ENCODE measurements at places on chromosomes 3 and 15. TPM values are rescaled to one million over a fixed set of nuclear protein-coding genes. Genes with fewer than 3 reads are reported as not detected.

Gene FBXO40
- not detected for total RNA-seq

Gene DYNLT2B
- total RNA-seq = 4.5 TPM

Gene CAPN3
- total RNA-seq = 8.2 TPM

Gene DNASE1L3
- 0.53 TPM for total RNA-seq

Gene TEX55
- total RNA-seq = not detected

Gene GRM7
- total RNA-seq = not detected

Gene CCR8
- total RNA-seq = 1.3 TPM

Gene ZNF717
- 5.2 TPM for total RNA-seq

GRCh38 chr15:87758794-87759418, 497.6 kb downstream of the NTRK3 start:
- H3K27ac ChIP-seq = no peak overlapping the region
- no peaks in the 10 kb centered on the region for H3K27me3 ChIP-seq
- H3K4me3 ChIP-seq = no peak overlapping the region
- peaks cover 11% of the 10 kb centered on the region for H3K4me1 ChIP-seq
- no peak for DNase-seq

GRCh38 chr15:52652984-52653383, 26.2 kb downstream of the ATOSA start:
- no peaks in the 10 kb centered on the region for H3K27me3 ChIP-seq
- peaks cover 53% of the 10 kb centered on the region for H3K36me3 ChIP-seq
- no peaks in the 10 kb centered on the region for H3K4me1 ChIP-seq
- DNase-seq = no peak

- no peaks in the 10 kb centered on the region for H3K27me3 ChIP-seq
- H3K4me1 ChIP-seq = peaks cover 5% of the 10 kb centered on the region
- no peak for DNase-seq
- no peak overlapping the region for H3K27ac ChIP-seq
- H3K4me3 ChIP-seq = no peak overlapping the region
These were observed 7.1 kb upstream of the ST6GAL1 start for GRCh38 chr3:186923241-186923640.

- H3K4me1 ChIP-seq = no peaks in the 10 kb centered on the region
- H3K27ac ChIP-seq = no peak overlapping the region
- H3K27me3 ChIP-seq = no peaks in the 10 kb centered on the region
- no peak for DNase-seq
These were observed 91.5 kb upstream of the FAM174B start for GRCh38 chr15:92747047-92747446.

DNA sequence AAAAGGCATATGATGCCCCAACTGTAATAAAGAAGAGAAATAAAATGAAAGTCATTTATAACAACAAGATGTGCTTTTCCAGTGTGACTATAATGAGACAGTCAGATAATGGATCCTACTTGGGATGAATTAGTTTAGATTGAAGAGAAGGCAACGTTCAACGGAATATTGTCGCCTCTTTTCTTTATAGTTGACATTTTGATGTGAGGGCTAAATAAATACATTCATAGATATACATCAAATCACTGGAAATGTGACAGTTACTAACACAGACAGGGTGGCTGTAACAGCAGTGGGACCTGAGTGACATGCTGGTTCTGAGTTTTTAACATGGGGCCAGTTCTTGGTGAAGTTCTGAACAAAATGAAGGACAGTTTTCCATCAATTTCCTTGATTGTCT, 61.1 kb upstream of the ATP2B2 start:
- DNase-seq = no peak
- no peak overlapping the region for H3K27ac ChIP-seq

- no peaks in the 10 kb centered on the region for H3K4me1 ChIP-seq
- no peaks in the 10 kb centered on the region for H3K27me3 ChIP-seq
- H3K4me3 ChIP-seq = peak overlapping the region; percentile 19
- DNase-seq = no peak
- no peak overlapping the region for H3K27ac ChIP-seq
These were observed 210.2 kb downstream of the ADAMTS17 start for GRCh38 chr15:100131321-100132224.

- H3K4me1 ChIP-seq = no peaks in the 10 kb centered on the region
- no peak overlapping the region for H3K4me3 ChIP-seq
- H3K27me3 ChIP-seq = no peaks in the 10 kb centered on the region
- peaks cover 78% of the 10 kb centered on the region for H3K36me3 ChIP-seq
These were observed 35.0 kb downstream of the MLH1 start for GRCh38 chr3:37028329-37028728.

DNA sequence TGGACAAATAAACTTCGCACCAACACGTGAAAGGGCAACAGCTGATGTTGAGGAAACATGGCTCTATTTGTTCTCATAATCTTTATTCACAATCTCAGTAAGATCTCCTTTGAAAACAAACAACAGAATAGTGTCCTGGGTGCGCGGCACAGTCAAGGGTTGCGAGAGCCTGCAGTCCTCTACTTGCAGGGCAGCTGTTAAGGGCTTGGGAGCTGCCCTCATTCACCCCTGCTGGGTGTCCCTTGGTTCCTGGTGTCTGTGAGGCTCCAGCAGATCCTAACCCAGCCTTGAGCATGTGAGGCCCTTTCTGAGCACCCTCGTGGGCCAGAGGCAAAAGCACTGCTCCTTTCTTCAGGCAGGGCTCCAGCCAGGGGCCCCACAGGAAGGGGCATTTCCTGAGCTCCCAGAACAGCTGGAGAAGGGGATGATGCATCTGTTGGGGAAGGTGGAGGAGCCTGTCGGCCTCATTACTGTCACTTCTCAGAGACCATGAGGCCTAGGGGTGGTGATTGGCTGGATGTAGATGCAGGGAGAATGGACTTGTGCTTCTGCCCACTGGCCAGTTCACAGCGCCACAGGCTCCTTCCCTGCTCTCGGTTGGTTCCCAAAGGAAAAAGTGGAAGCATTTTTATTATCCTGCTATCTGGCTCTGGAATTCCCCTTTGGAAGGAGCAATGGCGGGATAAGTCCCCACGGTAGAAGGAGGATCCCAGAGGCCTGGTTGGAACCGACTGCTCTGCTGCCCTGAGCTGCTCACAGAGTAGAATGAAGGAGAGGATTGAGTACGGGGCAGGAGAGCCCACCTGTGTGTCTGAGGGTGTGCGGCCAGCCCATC, 51.9 kb upstream of the KLF13 start:
- H3K27me3 ChIP-seq = no peaks in the 10 kb centered on the region
- no peak for DNase-seq
- no peaks in the 10 kb centered on the region for H3K36me3 ChIP-seq
- H3K27ac ChIP-seq = no peak overlapping the region

DNA sequence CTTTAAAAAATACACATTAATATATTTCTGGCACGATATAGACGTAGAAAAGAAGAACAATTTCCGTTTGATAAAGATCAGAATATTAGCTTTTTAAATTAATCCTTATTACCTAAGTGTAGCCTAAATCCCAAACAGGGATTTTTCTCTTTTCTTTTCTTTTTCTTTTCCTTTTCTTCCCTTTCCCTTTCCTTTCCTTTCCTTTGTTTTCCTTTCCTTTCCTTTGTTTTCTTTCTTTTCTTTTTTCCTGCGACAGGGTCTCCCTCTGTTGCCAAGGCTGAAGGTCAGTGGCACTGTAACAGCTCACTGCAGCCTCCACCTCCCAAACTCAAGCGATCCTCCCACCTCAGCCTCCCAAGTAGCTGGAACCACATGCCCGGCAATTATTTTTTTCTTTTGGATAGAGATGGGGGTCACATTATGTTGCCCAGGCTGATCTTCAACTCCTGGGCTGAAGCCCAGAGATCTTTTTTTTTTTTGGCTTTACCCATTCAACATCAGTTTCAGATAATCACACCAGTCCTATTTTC, 1.8 kb upstream of the USF3 start:
- no peaks in the 10 kb centered on the region for H3K27me3 ChIP-seq
- H3K27ac ChIP-seq = peak overlapping the region; percentile 57
- peaks cover 3% of the 10 kb centered on the region for H3K36me3 ChIP-seq

DNA sequence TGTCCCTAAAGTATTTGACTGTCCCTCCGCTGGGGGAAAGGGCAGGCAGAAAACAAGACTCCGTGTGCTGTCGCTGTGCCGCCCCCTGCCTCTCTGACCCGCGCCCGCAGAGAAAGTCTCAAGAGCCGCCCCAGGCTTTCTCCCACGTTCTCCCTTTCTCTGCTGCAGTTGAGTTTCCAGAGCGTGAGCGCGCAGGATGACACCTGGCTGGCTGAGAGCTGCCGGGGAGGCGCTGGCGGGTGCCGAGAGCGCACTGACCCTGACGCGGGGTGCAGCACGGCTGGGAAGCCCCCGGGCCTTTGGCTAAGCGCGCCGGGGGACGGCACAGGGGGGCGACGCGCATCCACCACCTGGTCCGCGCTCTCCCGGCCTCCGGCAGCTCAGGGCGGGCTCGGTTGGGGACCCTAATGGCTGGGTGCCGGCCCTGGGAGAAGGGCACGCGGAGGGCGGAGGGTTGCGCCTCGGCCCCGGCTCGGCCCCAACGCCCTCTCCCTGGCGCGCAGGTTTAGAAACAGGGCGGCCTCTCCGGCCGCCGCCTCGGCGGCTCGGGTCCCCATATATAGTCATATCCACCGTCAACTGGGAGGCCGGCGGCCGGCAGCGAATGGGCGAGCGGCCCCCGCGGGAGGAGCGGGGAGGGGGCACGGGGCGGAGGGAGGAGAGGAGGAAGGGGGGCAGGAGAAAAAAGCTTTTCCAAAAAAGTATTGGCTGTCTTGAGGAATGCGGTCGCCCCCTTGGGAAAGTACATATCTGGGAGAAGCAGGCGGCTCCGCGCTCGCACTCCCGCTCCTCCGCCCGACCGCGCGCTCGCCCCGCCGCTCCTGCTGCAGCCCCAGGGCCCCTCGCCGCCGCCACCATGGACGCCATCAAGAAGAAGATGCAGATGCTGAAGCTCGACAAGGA, at the start of gene TPM1:
TSS of gene TPM1 (plus strand) at position 774 of the 903 bp plus-strand sequence. CDS start at position 857, 83 bp downstream.
- H3K36me3 ChIP-seq = no peaks in the 10 kb centered on the region
- H3K4me1 ChIP-seq = peaks cover 23% of the 10 kb centered on the region
- H3K27me3 ChIP-seq = peaks cover 50% of the 10 kb centered on the region
- H3K4me3 ChIP-seq = no peak within 1 kb of the TSS
- peak; percentile 18 for DNase-seq

- peaks cover 4% of the 10 kb centered on the region for H3K4me1 ChIP-seq
- no peak for DNase-seq
- no peaks in the 10 kb centered on the region for H3K36me3 ChIP-seq
- no peak overlapping the region for H3K4me3 ChIP-seq
- no peak overlapping the region for H3K27ac ChIP-seq
- H3K27me3 ChIP-seq = peaks cover 20% of the 10 kb centered on the region
These were observed 154.1 kb upstream of the GOLIM4 start for GRCh38 chr3:168249550-168250414.

DNA sequence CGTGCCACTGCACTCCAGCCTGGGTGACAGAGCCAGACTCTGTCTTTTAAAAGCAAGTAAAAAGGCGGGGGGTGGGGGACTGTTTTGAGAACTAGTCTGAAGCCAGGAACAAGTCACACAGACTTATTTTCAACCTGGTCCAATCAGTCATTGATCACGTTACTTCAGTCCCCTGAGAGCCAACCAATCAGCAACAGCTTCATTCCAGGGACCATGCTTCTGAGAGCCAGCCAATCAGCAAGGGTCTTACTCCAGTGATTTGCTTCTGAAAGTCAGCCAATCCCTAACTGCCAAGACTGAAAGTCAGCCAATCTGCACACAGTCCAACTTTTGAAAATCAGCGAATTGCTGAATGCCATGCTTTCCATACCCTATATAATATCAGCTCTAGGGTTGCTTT, 48.6 kb upstream of the C15orf39 start:
- DNase-seq = no peak
- H3K27ac ChIP-seq = no peak overlapping the region
- H3K4me3 ChIP-seq = no peak overlapping the region
- H3K27me3 ChIP-seq = no peaks in the 10 kb centered on the region
- no peaks in the 10 kb centered on the region for H3K36me3 ChIP-seq

DNA sequence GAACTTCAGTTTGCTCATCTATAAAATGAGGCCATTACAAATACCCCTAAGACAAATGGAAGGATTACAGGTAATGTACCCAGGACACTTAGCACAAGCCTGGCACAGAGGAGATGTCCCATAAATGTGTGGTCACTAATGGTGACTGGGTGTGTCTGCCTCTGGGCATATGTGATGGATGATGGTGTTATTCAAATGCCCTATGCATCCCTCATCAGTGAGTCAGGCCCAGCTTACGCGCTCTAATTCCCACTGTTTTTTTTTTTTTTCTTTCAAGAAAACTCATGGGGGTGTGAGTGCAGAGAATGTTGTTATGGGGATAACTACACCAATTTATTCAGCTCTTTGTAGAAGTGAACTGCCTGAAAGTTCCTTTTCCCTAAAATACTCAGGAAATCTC, 23.6 kb upstream of the KIF23 start:
- H3K36me3 ChIP-seq = no peaks in the 10 kb centered on the region
- H3K4me3 ChIP-seq = no peak overlapping the region

GRCh38 chr3:113867506-113867905, 28.9 kb downstream of the GRAMD1C start:
- H3K27me3 ChIP-seq = peaks cover 2% of the 10 kb centered on the region
- H3K4me1 ChIP-seq = no peaks in the 10 kb centered on the region
- H3K27ac ChIP-seq = no peak overlapping the region
- no peak overlapping the region for H3K4me3 ChIP-seq
- no peak for DNase-seq

- no peaks in the 10 kb centered on the region for H3K36me3 ChIP-seq
- H3K4me3 ChIP-seq = no peak overlapping the region
- no peaks in the 10 kb centered on the region for H3K27me3 ChIP-seq
- no peak overlapping the region for H3K27ac ChIP-seq
- no peaks in the 10 kb centered on the region for H3K4me1 ChIP-seq
These were observed 216.9 kb upstream of the CDIN1 start for GRCh38 chr15:36362509-36362915.

DNA sequence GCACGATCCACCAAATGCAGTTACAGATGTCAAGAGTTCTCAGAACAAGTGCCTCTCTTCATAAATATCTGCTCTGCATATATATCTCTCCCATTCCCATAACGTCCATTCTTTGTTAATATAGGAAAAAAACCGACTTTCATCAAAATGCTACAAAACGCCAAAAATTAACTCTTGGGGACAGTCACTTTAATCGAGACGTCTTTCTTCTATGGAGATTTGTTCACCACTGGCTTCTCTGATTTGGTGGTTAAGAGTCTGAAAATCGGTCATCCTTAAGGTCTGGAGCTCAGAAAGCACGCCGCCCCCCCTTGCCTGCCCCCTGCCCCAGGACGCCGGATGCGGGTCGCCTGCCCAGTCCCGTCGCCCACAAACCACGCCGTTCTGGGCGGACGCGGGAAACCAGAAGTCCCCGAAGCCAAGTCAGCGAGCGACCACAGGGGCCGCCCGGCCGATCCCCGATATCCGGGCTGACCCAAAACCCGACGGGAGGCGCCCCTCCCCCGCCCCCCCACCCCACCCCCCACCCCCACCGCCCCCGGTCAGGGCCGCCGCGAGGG, 252.7 kb downstream of the TJP1 start:
- H3K27me3 ChIP-seq = peaks cover 30% of the 10 kb centered on the region
- H3K4me3 ChIP-seq = no peak overlapping the region
- H3K4me1 ChIP-seq = peaks cover 2% of the 10 kb centered on the region

DNA sequence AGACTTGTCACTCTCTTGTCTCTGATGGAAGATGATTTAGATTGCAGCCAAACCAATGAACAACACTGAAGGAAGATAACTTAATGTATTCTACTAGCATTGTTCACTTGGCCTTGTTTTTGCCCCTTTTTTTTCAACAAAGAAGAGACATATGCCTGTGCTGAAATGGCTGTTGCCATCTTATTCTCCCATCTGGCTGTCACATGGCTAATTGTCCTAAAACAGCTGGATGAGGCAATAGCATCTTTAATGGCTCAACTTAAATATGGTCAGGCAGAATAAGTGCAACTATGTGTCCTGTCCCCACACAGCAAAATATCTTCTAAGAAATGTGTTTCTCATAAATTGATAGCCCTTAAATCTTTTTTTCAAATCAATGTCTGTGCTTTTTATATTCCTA, 576.9 kb downstream of the TUSC7 start:
- no peaks in the 10 kb centered on the region for H3K27me3 ChIP-seq
- H3K4me3 ChIP-seq = no peak overlapping the region
- no peaks in the 10 kb centered on the region for H3K36me3 ChIP-seq
- H3K4me1 ChIP-seq = no peaks in the 10 kb centered on the region
- H3K27ac ChIP-seq = no peak overlapping the region
- no peak for DNase-seq

Measured in CD4-positive, alpha-beta T cell (primary cell).